ENCODE measurements at places on chromosomes 5 and 9. TPM values are rescaled to one million over a fixed set of nuclear protein-coding genes. Genes with fewer than 3 reads are reported as not detected.

The PCDHA2 gene
- not detected for total RNA-seq

DNA sequence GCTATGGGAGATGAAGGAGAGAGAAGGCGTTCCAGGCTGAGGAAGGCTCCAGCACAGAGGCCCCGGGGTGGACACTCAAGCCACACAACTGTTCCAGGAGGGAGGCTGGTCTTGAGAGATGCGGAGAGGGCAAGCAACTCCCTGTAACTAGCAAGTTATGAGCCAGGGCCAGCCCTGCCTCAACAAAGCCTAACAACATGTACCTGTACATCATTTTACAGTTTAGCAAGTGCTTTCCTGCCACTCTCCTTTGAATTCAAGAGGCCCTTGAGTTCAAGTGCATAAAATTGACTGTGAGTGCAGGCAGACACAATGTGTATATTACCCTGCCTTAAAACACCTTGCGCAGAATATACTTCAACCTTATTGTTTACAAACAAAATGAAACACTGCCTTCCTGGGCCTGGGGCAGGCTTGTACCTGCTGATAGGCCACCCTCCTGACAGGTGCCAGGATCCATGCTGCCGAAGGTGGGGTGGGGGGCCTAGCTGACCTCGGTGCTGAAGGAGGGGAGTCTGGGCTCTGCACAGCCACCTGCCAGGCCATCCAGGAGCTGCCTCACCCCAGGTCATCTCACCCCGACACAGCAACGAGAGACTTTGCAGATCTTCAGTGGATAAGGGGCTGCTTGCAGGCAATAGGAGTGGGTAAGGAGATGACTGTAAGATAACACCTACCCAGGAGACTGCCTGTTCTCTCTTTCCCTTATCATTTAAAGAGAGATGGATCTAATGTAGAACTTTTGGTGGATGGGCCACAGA, 80.0 kb downstream of the PPARGC1B start:
- H3K36me3 ChIP-seq: no peaks in the 10 kb centered on the region
- H3K4me1 ChIP-seq: no peaks in the 10 kb centered on the region
- H3K27me3 ChIP-seq: no peaks in the 10 kb centered on the region
- DNase-seq: no peak

The QRFP gene
- not detected for total RNA-seq

DNA sequence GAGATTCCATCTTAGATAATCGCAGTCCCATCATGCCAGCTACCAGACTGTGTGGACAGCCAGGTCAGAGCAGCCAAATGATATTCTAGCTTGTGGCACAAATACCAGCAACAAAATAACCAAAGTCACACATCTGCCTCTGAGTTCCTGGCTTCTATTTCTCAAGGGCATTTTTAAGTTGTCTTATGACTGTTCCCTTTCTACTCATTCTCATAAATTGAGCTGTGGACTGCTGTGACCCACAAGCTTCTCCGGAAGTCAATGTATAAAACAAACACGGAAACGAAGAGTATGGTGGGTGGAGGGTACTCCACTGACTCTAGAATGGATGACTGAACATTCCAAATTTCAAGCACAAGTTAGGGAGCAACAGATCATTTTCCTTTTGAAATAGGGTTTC, 43.9 kb downstream of the PDCD1LG2 start:
- no peak overlapping the region for H3K4me3 ChIP-seq
- no peak overlapping the region for H3K27ac ChIP-seq
- no peak for DNase-seq
- peaks cover 50% of the 10 kb centered on the region for H3K36me3 ChIP-seq
- peaks cover 32% of the 10 kb centered on the region for H3K4me1 ChIP-seq

- no peaks in the 10 kb centered on the region for H3K36me3 ChIP-seq
- peaks cover 21% of the 10 kb centered on the region for H3K4me1 ChIP-seq
- no peak for DNase-seq
- H3K27me3 ChIP-seq: peaks cover 13% of the 10 kb centered on the region
- H3K4me3 ChIP-seq: no peak overlapping the region
Measured at GRCh38 chr5:91174396-91174795, 208.7 kb downstream of the ARRDC3 start.

DNA sequence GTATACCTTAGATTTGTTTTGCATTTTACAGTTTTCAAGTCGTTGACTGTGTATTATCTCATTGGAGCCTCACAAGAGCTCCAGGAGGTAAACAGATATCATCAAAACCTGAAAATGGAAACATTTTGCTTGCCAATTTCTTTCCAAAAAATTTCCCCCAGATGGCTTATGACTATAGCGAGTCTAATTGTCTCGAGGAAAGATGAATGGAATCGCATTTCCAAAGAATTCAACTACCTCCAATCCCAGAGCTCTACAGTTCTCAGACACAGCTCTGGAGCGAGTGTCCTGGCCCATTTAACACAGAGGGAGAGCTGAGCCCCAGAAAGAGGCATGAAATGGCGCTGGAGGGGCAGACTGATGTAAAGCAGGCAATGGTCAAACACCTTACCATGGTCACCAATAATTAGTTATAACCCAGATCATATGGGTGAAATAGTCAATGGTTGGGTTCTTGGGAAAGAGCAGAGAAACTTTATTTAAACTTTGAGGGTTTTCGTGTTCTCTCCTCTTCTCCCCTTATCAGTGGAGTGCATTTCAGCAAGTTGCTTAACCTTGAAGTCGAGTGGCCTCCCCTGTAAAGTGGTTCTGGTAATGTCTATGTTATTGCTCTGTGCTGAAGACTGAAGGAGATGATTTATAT, 168.2 kb downstream of the ZDHHC21 start:
- no peaks in the 10 kb centered on the region for H3K36me3 ChIP-seq
- DNase-seq: no peak
- no peak overlapping the region for H3K27ac ChIP-seq
- H3K27me3 ChIP-seq: peaks cover 3% of the 10 kb centered on the region
- no peaks in the 10 kb centered on the region for H3K4me1 ChIP-seq

The SPINK6 gene
- not detected for total RNA-seq

- H3K27me3 ChIP-seq: no peaks in the 10 kb centered on the region
- no peaks in the 10 kb centered on the region for H3K36me3 ChIP-seq
- no peaks in the 10 kb centered on the region for H3K4me1 ChIP-seq
Measured at GRCh38 chr9:12972608-12973589, 198.1 kb downstream of the LURAP1L start.

DNA sequence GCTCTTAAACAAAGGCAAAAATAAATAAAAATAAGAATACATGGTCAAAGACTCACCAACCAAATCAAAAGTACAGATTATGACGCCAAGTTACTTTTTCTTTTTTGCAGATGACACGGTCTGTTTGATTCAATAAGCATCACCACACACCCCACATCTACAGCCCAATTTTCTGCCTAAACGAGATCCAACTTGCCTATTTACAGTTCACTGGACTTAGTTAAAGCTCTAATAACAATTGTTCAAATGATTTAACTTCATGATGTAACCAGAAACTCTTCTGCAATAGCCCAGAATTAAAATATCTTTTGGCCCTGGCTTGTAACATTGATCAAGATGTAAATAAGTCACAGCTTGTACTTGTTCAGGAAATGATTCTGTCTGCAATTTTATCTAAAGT, 590.3 kb upstream of the C9orf72 start:
- no peaks in the 10 kb centered on the region for H3K36me3 ChIP-seq
- H3K27me3 ChIP-seq: no peaks in the 10 kb centered on the region
- no peak for DNase-seq
- H3K4me1 ChIP-seq: no peaks in the 10 kb centered on the region
- H3K4me3 ChIP-seq: no peak overlapping the region

GRCh38 chr5:150576449-150576949, 64.0 kb upstream of the SYNPO start:
- no peaks in the 10 kb centered on the region for H3K4me1 ChIP-seq
- H3K36me3 ChIP-seq: no peaks in the 10 kb centered on the region
- peaks cover 7% of the 10 kb centered on the region for H3K27me3 ChIP-seq
- no peak for DNase-seq
- H3K27ac ChIP-seq: no peak overlapping the region

- no peaks in the 10 kb centered on the region for H3K4me1 ChIP-seq
- no peaks in the 10 kb centered on the region for H3K36me3 ChIP-seq
- no peak overlapping the region for H3K4me3 ChIP-seq
- H3K27me3 ChIP-seq: no peaks in the 10 kb centered on the region
- no peak for DNase-seq
Measured at GRCh38 chr5:162429142-162429541, 361.6 kb downstream of the GABRG2 start.

DNA sequence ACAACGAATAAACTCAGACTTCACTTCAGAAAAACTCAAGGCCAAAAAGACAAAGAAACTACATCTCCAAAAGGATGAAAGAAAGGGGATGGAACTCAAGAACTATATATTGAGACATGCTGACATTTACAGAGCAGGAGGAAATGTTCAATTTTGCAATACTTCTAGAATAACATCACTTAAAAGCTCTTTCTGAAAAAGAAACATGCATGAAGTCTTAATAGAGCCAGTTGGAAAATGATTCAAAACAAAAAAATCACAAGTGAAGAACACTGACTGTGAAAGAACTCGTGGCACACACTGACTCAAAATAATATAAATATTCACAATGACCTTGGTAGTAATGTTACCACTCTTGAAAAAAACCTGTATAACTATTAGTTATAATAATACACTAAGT, 267.8 kb upstream of the NREP start:
- no peaks in the 10 kb centered on the region for H3K4me1 ChIP-seq
- no peak overlapping the region for H3K4me3 ChIP-seq
- no peaks in the 10 kb centered on the region for H3K36me3 ChIP-seq
- H3K27me3 ChIP-seq: peaks cover 1% of the 10 kb centered on the region

Data from activated T-helper 1 cell treated with anti-CD3 and anti-CD28 coated beads, Interleukin-12 subunit alpha, Interleukin-12 subunit beta, Interleukin-2, Interleukin-4 antibody, amounts not matched to agents 30 ng/mL and 10 ng/mL and 1 ng/mL, durations not matched to agents 14 hours and 24 hours and 36 hours (primary cell).